ENCODE measurements at places on chromosomes 2 and 18.

DNA sequence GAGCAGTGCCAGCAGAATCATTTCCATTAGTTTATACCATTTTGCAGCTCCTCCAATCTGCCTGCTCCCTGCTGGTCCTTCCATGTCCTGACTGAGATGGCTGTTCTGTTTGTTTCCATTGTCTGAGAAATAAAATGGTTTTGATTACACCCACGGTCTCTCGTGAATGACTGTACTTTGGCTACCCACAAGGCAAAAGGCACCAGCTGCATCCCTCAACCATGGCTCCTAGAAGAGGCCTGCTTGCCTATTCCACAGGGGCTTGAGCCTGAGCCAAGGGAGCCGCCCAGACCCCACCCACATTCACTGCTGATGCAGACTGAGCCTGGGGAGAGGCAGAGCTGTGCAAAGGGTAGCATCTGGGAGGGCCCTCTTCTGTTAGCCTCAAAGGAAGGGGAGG lies 31.2 kb downstream of the MARCHF4 start:
- DNase-seq = peak; percentile 34

DNA sequence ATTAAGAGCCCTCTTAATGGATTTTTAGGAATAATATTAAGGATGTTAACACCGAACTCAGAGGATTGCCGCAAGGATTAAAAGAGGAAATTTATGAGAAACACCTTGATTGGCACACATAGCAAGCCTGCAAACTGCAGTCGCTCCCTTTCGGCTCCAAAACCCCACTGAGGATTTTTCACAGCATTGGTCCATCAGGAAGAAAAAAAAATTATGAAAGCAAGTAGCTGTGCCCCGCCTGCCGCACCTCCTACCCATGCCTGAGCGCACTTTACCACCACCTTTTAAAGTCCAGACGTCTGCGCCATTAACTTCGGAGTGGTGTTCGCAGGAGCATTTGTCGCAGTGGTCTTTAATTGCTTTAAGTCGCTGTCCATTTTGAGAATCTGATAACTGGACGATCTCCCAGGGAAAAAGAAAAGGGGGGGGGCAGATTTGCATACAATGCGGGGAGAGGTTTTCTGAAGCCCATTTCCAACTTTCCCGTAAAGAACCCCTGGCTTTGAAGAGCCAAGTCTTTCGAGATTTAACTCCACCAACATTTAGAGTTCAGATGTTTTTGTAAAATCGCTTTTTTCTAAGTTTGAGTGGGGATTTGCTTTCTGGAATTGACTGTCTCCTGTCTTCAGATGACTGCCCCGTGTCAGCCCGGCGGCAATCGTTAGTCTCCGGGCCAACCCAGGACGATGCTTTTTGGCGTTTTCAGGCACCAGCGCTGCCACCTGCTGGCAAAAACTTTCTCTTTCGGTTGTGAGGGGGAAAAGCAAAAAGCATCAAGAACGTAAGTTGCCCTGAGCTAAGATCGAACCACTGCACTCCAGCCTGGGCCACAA lies 913 bp upstream of the TRABD2A start:
- DNase-seq = peak; percentile 74

GRCh38 chr2:107932979-107933378 lies 53.3 kb upstream of the SLC5A7 start:
- DNase-seq = no peak

DNA sequence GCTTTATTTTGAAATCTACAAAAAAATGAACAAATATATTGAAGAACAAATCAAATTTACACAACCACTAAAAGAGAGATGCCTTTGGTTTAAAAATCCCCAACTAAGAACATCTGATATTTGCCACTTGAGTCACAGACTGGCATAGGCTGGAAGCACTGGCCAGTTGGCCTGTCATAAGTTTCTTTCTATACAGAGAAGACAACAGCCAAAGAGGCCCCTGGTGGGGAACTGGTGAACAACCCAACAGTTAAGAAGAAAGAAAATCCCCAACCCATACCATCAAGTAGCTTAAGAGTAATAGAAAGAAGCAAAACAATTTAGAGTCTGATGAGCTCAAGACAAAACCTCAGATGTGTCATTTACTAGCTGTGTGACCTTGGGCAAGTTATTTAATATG lies 45.5 kb downstream of the OSR1 start:
- DNase-seq = peak; percentile 44

DNA sequence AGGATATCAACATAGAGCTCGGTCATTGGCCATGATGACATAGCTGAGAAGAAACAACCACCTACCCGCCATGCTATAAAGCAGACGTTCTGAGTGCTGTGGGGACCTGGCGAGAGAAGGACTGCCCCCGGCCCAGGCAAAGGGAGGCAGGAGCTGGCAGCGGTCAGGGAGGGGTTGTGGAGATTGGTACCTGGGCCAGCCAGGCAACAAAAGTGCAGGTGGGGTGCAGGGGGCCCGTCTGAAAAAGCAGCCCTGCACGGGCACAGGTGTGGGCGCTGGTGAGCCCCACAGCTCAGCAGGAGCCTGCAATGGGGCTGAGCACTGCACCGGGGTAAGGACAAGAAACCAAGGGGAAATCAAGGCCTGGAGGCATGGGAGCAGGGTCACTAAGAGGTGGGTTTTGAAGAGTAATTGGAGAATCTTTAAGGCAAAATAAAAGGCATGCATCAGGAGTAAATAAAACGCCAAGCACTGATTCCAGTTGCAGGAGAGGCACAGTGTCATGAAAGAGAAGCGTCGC lies 464.0 kb downstream of the EIPR1 start:
- DNase-seq = no peak

DNA sequence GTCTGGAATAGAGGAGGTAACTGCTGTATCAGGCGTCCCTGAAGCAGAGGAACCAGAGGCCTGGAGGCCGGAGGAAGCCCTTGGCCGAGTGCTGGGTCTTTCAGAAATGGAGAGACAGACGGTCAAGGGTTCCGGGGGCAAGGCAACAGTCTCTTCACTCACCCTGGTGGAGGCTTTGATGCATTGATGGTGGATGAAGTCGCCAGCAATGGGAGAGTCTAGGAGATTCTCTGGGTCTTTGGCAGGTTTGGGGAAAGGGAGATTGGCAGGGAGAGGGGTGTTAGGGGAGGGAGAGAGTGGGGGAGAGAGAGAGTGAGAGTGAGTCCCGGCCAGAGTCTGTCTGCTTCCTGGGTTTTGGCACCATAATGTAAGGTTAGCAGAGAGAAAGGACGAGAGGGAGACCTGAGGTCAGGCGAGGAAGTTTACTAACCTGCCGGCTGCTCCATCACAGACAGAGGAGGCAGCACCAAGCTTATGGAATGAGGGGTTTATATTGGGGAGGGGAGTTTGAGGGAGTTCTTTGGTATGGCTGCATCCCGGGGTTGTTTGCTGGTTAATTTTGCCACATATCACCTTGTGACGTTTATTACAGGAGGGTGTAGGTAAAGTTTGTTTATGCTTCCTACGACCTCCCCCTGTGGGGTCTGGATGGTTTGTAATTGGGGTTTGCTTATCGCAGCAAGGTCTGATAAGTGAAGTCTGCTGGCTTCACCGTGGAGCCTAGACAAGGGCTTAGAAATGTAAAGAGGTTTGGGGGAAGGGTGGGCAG lies 19.6 kb downstream of the COMMD1 start:
- DNase-seq = no peak

DNA sequence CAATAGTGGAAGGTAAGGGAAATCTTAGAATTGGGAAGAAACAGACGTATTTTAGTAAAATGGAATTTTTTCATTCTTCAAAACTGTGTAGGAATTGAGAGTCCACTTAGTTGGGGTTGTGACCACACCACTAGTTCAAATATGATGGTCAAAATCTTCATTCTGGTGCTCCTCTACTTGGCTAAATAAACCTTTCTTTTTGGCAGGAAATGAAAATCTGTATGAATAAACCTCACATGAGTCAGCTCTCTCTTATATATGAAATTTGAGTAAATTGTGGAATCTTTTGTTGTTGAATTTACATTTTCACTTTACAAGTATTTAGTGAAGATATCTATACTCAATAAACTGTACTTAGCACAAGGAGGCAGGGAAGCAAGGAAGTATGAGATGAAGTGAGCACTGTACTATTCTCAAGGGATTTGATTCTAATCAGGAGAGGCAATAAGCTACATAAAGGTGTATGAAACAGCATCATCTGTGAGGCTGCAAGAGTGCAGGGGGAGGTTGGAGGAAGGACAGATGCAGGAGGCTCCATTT lies 20.5 kb downstream of the IL18R1 start:
- peak; percentile 6 for DNase-seq

DNA sequence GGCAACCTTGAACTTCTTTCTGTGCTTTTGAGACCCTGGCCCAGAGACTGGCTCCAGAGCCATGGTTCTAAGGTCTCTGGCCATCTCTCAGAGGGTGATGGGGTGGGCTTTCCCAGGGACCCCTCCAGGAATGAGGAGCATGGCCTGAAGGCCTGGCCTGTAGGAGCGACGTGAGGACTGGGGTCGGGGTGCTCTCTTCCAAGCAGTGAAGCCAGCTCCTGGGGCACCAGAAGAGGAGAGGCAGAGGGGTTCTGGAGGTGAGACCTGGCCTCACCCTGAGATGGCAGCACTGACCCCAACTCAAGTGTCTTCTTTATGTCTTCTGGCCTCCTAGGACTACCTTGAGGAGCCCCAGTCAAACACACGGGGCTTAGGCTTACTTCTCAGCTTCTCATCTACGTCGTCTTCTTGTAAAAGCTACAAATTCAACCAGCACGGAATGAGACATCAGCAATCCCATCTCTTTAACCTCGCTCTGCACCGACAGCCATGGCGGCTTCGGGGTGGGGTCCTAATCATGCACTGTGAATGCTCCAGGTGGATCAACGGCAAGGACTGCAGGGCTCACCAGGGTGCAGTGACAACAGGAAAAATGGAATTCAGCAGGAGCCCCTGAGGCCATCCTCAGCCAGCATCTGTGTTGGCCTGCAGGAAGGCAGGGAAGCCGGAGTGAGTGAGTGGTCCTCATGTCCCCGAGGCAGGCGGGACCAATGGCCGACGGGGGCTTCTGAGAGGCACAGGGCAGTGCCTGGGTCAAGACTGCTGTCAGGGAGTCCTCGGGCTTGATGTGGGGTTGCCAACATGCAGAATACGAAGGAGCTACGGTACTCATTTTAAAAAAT lies 214.1 kb downstream of the HDAC4 start:
- no peak for DNase-seq

GRCh38 chr2:132586101-132586511 lies 83.9 kb downstream of the LYPD1 start:
- DNase-seq = no peak

- no peak for DNase-seq
These were observed 21.6 kb downstream of the ADCY3 start for GRCh38 chr2:24898122-24899109.

DNA sequence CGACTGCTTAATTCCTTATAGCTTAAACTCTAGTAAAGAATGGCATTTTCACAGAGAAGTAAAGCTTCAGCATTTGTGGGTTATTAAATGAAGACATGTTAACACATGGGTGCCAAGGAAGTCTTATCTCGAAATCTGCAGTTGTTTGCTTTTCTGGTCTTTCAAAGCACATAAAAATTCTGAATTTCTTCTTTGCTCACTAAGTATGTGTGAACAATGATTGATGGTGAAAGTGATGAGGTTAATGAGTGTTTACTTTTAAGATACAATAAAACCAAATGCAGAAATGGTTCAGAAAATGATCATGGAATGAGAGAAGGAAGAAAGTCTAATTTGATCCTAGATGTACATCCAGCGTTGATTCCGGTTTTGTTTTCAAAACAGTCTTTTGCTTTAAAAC lies 234.6 kb upstream of the RAB12 start:
- no peak for DNase-seq

- DNase-seq = no peak
These were observed 131.4 kb downstream of the CLIP4 start for GRCh38 chr2:29246383-29247300.

DNA sequence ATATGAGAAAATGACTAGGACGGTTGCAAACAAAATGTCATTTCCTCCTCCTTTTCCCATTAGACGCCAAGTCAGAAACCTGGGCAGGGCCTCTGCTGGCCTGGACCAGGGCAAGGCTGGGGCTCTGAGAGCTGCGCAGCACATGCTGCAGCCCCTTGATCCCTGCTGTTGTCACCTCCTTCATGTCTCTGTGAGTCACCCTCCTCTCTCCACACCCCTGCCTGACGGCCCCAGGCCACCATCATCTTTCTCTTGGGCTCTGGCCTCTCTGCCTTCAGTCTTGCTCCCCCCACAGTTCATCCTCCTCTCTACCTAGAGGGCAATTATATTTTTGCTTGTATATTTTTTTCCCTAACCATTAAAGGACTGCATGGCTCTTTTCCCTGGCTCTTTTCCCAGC lies 10.0 kb downstream of the FLACC1 start:
- DNase-seq = no peak

- DNase-seq = no peak
These were observed 18.0 kb upstream of the NOL4 start for GRCh38 chr18:34242739-34243138.

DNA sequence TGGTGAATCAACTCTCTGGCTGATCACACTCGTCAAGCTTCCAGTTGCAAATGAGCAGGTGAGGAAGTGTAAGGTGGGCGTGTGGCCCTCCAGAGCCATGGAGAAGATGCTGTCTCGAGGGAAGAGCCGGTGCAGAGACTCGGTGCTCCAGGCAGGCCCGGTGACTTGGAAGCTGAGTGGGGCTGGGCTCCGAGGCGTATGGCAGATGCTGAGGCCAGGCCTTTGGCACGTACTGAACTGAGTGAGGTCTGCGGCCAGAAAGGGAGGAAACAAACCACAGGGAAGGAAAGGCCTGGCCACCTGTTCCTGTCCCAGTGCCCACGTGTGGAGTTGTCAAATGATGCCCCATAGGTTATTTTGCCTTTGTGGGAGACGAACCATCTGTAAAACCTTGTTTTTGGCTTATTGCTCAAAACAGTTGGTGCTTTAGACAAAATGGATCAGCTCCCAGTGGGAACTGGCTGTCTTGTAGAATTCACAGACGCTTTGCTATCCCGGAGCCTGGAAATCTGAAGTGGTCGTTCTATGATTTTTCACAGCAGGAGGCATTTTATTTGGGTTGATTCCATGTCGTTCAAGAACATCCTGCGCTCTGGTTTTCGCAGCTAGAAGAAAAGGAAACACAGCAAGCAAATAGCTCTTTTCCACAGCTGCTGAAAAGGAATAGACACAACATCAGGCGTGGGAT lies 117.5 kb upstream of the TMEM18 start:
- DNase-seq = no peak

- peak; percentile 33 for DNase-seq
These were observed 2.4 kb upstream of the HOXD8 start for GRCh38 chr2:176126929-176127773.

GRCh38 chr2:160245614-160246155 lies 45.6 kb upstream of the ITGB6 start:
- DNase-seq = no peak

GRCh38 chr2:16104949-16105668 lies 164.8 kb downstream of the MYCN start:
- DNase-seq = no peak

GRCh38 chr2:45910473-45911060 lies 259.1 kb downstream of the PRKCE start:
- DNase-seq = no peak

DNA sequence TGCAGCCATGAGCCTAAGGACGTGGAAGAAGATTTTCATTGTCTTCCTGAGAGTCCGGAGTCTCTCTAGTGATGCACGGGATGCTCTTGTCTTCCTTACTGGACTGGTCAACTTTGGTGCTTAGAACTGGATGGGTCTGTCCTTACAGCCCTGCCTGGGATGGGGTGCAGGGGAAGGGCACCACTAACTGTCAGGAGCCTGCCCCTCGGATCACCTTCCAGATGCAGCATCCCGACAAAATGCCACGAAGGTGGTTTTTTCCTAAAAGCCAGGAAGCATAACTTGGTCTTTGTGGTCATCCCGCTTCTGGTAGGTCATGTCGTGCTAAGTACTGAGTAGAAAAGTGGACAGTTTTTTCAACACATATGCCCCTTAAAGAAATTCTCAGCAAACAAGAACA lies 207.4 kb upstream of the TWIST2 start:
- DNase-seq = no peak
